Adrenal gland (tissue), 19 donors: ENCODE measurements at places on chromosomes 4 and X.

- no peak for DNase-seq
Measured at GRCh38 chr4:165514739-165515138, 135.9 kb downstream of the CPE start.

DNA sequence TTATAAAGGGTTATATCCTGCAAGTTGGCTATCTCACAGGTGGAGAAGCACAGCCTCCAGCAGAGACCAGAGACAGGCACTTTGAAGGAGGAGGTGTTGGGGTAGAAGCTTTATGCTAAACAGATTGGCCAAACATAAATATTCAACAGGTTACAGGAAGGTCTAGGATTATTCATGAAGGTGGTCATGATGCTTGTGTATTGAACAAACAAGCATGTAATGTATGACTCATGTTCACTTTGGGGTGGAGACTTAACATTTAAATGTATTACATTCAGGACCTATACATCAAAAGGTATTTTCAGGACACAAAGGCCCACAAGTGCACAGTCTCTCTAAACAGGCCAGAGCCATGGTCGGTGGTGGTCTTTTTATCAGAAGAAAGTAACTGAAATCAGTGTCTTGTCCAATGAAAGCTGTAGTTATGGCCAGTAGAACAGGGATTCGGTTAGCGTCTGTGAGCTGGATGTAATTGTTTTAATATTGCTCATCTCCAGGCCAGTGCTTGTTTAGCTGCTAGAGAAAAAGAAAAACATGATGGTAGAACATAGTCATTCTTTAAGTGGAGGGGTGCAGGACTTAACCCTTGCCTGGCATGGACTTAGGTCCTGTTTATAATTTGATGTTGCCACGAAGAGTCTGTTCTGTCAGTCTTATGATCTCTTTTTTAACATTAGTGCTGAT lies 555.2 kb upstream of the PCDH10 start:
- DNase-seq: no peak

- DNase-seq: peak; percentile 40
Measured at GRCh38 chr4:2484993-2485392, 16.1 kb downstream of the RNF4 start.

GRCh38 chrX:10245886-10246285 lies 89.1 kb downstream of the CLCN4 start:
- no peak for DNase-seq

GRCh38 chrX:48938721-48939425 lies 18.5 kb downstream of the OTUD5 start:
- DNase-seq: no peak

- DNase-seq: no peak
Measured at GRCh38 chr4:76607266-76607799, 172.3 kb downstream of the SHROOM3 start.
